GM06990 (cell line): ENCODE measurements at places on chromosomes 13 and 19.

GRCh38 chr13:72383646-72384045 lies 343.8 kb downstream of the MZT1 start:
- no peak for DNase-seq

DNA sequence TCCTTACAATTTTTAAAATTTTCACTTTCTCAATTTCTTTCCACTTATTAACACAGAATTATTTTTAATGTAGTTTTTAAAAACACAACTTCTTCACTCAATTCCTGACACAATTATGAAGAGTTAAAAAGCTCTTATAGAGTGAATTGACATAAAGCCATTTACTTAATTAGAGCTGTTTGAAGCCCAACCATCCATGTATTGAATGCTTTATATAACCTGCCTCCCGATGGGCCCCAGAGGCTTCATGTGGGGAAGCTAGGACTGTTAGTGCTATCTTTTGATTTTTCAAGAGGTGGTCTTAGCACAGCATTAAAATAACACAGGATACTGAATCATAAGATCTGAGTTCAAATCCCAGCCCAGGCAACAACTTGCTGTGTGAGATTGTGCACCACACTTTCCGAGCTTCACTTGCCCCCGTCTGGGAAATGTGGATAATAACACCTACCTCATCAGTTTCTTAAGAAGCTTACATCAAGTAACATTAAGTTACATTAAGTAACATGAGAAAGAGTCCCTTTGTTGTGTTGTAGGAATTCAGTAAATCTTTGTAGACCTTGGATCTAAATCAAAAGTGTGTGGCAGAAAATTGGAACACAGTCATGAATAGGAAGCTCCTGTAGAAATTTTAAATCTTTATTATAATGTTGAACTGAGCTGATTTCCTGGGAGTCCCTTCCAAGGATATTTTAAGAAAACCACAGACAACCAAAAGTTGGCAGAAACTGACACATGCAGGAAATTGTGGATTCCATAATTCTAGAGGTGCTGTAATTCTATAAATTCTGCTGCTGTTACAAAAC lies 5.5 kb upstream of the ENOX1 start:
- no peak for DNase-seq

DNA sequence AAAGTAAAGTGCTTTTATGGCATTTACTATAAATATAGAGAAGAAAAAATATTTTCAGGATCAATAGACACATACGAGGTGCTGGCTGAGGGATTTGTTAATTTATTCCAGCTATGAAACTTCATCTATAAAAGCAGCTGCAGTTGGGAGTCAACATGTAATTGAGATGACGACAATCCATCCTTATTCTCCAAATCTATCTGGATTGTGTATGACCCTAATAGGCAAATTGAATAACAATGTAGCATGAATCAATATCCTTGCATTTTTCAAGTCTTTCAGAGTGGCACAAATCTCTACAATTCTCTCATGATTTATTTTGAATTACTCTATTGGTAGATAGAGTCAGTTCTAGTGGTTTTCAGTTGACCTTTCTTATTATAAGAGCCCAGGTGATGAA lies 1296.5 kb upstream of the SPRY2 start:
- no peak for DNase-seq

DNA sequence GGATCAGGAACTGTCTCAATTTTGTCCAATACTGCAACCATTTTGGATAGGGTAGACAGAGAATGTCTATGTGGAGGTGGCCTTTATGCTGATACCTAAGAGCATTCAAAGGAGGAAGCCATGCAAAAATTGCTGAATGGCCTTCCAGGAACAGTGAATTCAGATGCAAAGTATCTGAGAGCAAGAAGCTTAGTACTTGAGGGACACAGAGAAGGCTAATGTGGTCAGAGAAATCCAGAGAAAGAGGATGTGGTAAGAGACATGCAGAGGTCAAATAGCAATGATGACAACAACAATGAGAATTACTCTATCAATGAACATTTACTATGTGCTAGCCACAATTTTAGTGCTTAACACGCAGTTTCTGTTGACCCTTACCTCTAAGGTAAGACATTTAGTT lies 785.6 kb upstream of the KLHL1 start:
- no peak for DNase-seq

- no peak for DNase-seq
Measured at GRCh38 chr13:98189841-98190505, 12.9 kb upstream of the RNF113B start.
